Activated B cell treated with CpG ODN at 0.5 μM for 24 hours (primary cell): ENCODE measurements at places on chromosomes 6 and 20.

GRCh38 chr20:24736131-24736843 lies 212.8 kb upstream of the CST7 start:
- no peaks in the 10 kb centered on the region for H3K27me3 ChIP-seq
- peaks cover 10% of the 10 kb centered on the region for H3K4me1 ChIP-seq
- H3K36me3 ChIP-seq = no peaks in the 10 kb centered on the region
- H3K27ac ChIP-seq = no peak overlapping the region

- H3K27ac ChIP-seq = no peak overlapping the region
- peaks cover 2% of the 10 kb centered on the region for H3K36me3 ChIP-seq
- DNase-seq = no peak
- H3K4me1 ChIP-seq = peaks cover 20% of the 10 kb centered on the region
These were observed 117.8 kb upstream of the FOXO3 start for GRCh38 chr6:108442770-108443520.

- H3K36me3 ChIP-seq = no peaks in the 10 kb centered on the region
- H3K27ac ChIP-seq = no peak overlapping the region
- no peak overlapping the region for H3K4me3 ChIP-seq
- DNase-seq = no peak
- H3K4me1 ChIP-seq = no peaks in the 10 kb centered on the region
- H3K27me3 ChIP-seq = peaks cover 21% of the 10 kb centered on the region
These were observed 62.2 kb downstream of the KCNB1 start for GRCh38 chr20:49420292-49420691.

GRCh38 chr6:30227242-30227722 lies 14.1 kb upstream of the TRIM26 start:
- no peak overlapping the region for H3K27ac ChIP-seq
- no peaks in the 10 kb centered on the region for H3K4me1 ChIP-seq
- H3K27me3 ChIP-seq = peaks cover 10% of the 10 kb centered on the region
- peaks cover 5% of the 10 kb centered on the region for H3K36me3 ChIP-seq
- DNase-seq = no peak
- no peak overlapping the region for H3K4me3 ChIP-seq

GRCh38 chr6:118899948-118900347 lies 6.0 kb downstream of the ASF1A start:
- H3K4me3 ChIP-seq = no peak overlapping the region
- no peak overlapping the region for H3K27ac ChIP-seq
- peaks cover 38% of the 10 kb centered on the region for H3K4me1 ChIP-seq

- H3K4me3 ChIP-seq = no peak overlapping the region
- no peak overlapping the region for H3K27ac ChIP-seq
- H3K36me3 ChIP-seq = no peaks in the 10 kb centered on the region
- no peaks in the 10 kb centered on the region for H3K27me3 ChIP-seq
- DNase-seq = no peak
These were observed 24.7 kb upstream of the CRISP1 start for GRCh38 chr6:49890988-49891387.

- H3K36me3 ChIP-seq = peaks cover 2% of the 10 kb centered on the region
- peaks cover 6% of the 10 kb centered on the region for H3K27me3 ChIP-seq
- H3K4me3 ChIP-seq = no peak overlapping the region
- H3K4me1 ChIP-seq = no peaks in the 10 kb centered on the region
- no peak overlapping the region for H3K27ac ChIP-seq
These were observed 98.0 kb upstream of the F13A1 start for GRCh38 chr6:6418421-6418820.

DNA sequence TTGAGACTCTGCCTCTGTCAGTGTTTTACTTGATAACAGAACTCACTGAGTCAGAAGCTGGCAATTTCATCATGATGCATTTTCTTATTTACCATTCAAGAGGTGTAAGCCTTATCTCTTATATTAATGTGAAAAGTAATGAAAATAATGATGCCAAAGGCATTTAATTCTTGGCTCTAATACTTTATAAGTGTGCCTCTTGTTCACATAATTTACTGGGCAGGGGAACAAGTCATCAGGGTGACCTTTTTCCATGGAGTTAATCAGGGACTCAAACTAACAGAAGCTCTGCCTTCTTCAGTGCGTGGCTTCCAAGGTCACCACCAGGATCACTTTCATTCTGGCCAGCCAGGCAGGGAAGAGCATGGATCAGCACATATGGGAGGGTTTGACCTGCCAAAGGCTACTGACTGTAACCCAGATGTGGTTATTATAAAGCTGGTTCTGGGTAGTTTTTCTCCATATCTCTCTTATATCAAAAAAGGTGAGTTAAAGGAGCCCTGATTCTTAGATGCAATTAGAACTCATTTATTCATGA lies 5.2 kb upstream of the PLCB1 start:
- peaks cover 3% of the 10 kb centered on the region for H3K4me1 ChIP-seq
- H3K27ac ChIP-seq = no peak overlapping the region
- no peak overlapping the region for H3K4me3 ChIP-seq
- peaks cover 18% of the 10 kb centered on the region for H3K27me3 ChIP-seq

DNA sequence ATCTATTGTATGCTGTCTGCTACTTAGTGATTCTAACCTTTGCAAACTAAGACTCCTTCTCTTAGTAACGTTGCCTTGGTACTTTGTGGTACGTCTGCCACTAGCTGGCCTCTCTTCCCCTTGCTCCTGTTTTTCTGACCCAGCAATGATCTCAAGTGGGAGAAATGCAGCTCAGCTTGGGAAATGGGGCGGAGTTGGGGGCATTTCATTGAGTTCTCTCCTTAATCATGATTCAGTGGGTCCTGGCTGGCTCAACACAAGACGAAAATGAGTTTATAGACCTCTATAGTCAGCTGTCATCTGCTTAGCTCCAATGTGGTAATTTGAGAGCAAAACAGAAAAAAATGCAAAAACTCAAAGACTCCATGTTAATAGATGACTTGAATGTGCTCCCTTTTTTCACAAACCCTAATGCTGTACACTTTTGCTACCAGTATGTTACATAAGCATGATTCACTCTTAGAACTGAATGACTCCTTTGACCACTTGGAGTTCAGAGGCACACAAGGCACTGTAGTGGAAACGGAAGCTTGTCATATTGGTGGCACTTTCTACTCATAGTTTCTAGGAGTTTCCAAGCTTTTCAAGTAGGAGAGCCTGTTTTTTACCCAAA lies 55.3 kb upstream of the SOX4 start:
- no peaks in the 10 kb centered on the region for H3K4me1 ChIP-seq
- H3K4me3 ChIP-seq = no peak overlapping the region
- no peak overlapping the region for H3K27ac ChIP-seq
- peaks cover 15% of the 10 kb centered on the region for H3K27me3 ChIP-seq
- H3K36me3 ChIP-seq = no peaks in the 10 kb centered on the region

GRCh38 chr20:32577657-32578056 lies 7.5 kb downstream of the NOL4L start:
- H3K27ac ChIP-seq = no peak overlapping the region
- H3K4me3 ChIP-seq = no peak overlapping the region
- peaks cover 4% of the 10 kb centered on the region for H3K27me3 ChIP-seq
- no peaks in the 10 kb centered on the region for H3K36me3 ChIP-seq

- no peaks in the 10 kb centered on the region for H3K36me3 ChIP-seq
- no peak overlapping the region for H3K4me3 ChIP-seq
- peaks cover 2% of the 10 kb centered on the region for H3K4me1 ChIP-seq
- H3K27me3 ChIP-seq = no peaks in the 10 kb centered on the region
These were observed 8.3 kb downstream of the AGPAT4 start for GRCh38 chr6:161265554-161265953.

- H3K27me3 ChIP-seq = peaks cover 2% of the 10 kb centered on the region
- no peak for DNase-seq
- no peak overlapping the region for H3K4me3 ChIP-seq
- H3K36me3 ChIP-seq = peaks cover 7% of the 10 kb centered on the region
These were observed 4.7 kb upstream of the TBC1D32 start for GRCh38 chr6:121338956-121339355.

DNA sequence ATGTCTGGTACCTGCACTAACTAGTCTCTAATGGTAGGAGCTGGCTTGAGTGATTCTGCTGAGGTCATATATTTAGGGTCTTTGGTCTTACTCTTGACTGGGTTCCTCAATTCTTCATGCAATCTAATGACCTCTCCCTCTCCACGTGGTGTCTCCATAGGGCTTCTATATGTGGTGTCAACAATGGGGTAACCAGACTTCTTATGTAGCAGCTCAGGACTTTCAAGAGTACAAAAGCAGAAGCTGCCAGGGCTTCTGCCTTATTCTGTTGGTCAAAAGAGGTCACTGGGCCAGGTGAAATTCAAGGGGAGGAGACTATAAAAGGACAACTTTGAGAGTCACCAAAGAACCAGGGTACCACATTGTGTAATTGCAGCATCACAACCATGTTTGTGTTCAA lies 54.3 kb downstream of the NUS1 start:
- H3K4me1 ChIP-seq = no peaks in the 10 kb centered on the region
- H3K36me3 ChIP-seq = no peaks in the 10 kb centered on the region

- DNase-seq = no peak
- H3K4me3 ChIP-seq = no peak overlapping the region
- no peaks in the 10 kb centered on the region for H3K4me1 ChIP-seq
These were observed 171.0 kb upstream of the PRND start for GRCh38 chr20:4550740-4551139.

DNA sequence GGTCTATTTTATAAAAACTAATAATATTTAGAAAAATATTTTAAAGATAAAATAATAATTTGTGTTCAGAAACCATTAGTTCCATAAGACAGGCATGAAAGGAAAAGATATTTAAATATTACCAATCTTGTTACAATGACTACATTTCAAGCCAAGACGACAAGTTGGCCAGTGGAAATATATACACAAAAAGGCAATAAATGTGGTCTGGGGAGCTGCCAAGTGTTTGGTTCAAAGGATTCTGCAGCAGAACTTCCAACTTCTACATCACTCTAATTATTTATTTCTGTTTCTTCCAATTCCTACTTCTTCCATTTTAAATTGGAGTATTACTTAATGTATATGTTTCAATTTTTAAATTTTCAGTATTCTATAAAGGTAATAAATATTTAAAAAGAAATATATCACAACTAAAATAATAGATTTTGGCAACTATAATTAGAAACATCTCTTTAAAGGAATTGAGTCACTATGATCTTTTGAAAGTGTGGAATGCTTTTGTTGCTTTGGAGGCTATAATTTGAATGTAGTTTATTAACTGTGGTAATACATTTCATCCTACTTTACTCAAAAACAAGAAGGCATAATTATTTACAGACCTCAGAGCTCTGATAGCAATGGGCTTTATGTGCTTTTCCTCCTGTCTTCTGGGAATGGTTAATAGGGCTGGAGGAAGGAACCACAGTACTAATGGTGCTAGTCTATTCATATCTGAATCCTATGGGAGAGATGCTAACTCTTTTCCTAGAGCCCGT lies 129.7 kb upstream of the FAM184A start:
- H3K27ac ChIP-seq = no peak overlapping the region
- no peak for DNase-seq
- peaks cover 7% of the 10 kb centered on the region for H3K36me3 ChIP-seq
- no peak overlapping the region for H3K4me3 ChIP-seq
- H3K27me3 ChIP-seq = no peaks in the 10 kb centered on the region
- H3K4me1 ChIP-seq = peaks cover 20% of the 10 kb centered on the region

DNA sequence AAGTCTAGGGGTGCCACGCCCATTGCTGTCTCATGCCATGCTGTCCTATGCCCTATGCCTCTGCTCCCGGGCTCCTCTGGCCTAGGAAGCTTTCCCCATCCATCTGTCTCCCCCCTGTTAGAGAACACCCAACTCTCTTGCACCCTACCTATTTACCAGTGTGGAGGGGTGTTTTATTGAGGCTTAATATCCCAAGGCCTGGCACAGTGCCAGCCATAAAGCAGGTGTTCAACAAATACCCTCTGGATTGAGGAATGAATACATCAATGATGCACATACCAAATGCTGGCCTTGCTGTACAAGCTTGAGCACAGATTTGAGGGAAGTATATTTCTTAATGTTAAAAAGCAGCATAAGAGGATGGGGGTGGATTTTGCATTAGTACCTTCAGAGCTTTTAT lies 38.3 kb downstream of the METTL24 start:
- H3K27me3 ChIP-seq = peaks cover 13% of the 10 kb centered on the region
- H3K27ac ChIP-seq = no peak overlapping the region
- no peak for DNase-seq
- no peaks in the 10 kb centered on the region for H3K36me3 ChIP-seq
- peaks cover 3% of the 10 kb centered on the region for H3K4me1 ChIP-seq

DNA sequence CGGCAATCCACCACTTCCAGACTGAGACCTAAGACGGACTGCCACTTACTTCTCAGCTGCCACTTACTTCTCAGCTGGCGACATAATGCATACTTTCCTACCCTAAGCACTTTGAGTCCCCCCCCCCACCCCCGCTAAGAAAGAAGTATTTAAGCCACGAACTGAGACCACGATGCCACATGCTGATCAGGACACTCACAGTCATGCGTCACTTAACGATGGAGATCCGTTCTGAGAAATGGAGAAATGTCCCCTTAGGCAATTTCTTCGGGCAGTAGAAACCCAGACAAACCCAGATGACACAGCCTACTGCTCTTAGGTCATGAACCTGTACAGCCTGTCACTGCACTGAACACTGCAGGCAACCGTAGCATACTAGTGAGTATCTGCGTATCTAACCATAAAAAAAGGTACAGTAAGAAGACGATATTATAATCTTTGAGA lies 690 bp downstream of the IFNGR1 start:
- peak overlapping the region; percentile 99 for H3K4me3 ChIP-seq
- no peak for DNase-seq
- peaks cover 83% of the 10 kb centered on the region for H3K4me1 ChIP-seq
- H3K36me3 ChIP-seq = peaks cover 20% of the 10 kb centered on the region
- no peaks in the 10 kb centered on the region for H3K27me3 ChIP-seq

- no peaks in the 10 kb centered on the region for H3K36me3 ChIP-seq
- H3K27ac ChIP-seq = no peak within 1 kb of the TSS
- peaks cover 44% of the 10 kb centered on the region for H3K27me3 ChIP-seq
These were observed at the start of gene TMC2 for GRCh38 chr20:2536560-2536986. Gene TMC2, plus strand, starts transcription at chr20:2536573. Its CDS starts 49 bp downstream, at chr20:2536622.

GRCh38 chr20:62824476-62825332 lies 7.9 kb downstream of the COL9A3 start:
- peak overlapping the region; percentile 48 for H3K4me3 ChIP-seq
- peaks cover 3% of the 10 kb centered on the region for H3K27me3 ChIP-seq
- no peaks in the 10 kb centered on the region for H3K36me3 ChIP-seq
- no peak overlapping the region for H3K27ac ChIP-seq

GRCh38 chr6:100468016-100468622 lies 3.4 kb upstream of the SIM1 start:
- H3K36me3 ChIP-seq = no peaks in the 10 kb centered on the region
- peaks cover 17% of the 10 kb centered on the region for H3K4me1 ChIP-seq
- DNase-seq = no peak
- H3K27me3 ChIP-seq = peaks cover 68% of the 10 kb centered on the region

GRCh38 chr6:43054206-43054943 lies 724 bp upstream of the CUL7 start:
- no peak for DNase-seq
- H3K4me1 ChIP-seq = peaks cover 44% of the 10 kb centered on the region
- peak overlapping the region; percentile 90 for H3K4me3 ChIP-seq
- peak overlapping the region; percentile 90 for H3K27ac ChIP-seq
- peaks cover 58% of the 10 kb centered on the region for H3K36me3 ChIP-seq

- no peaks in the 10 kb centered on the region for H3K27me3 ChIP-seq
- peaks cover 42% of the 10 kb centered on the region for H3K4me1 ChIP-seq
- DNase-seq = no peak
- H3K36me3 ChIP-seq = no peaks in the 10 kb centered on the region
These were observed 210.3 kb downstream of the FOXA2 start for GRCh38 chr20:22374066-22374465.

GRCh38 chr6:14240411-14241166 lies 123.0 kb downstream of the CD83 start:
- H3K4me3 ChIP-seq = peak overlapping the region; percentile 16
- peak overlapping the region; percentile 63 for H3K27ac ChIP-seq
- peaks cover 46% of the 10 kb centered on the region for H3K4me1 ChIP-seq
